ENCODE measurements at places on chromosomes 1 and 21. TPM values are rescaled to one million over a fixed set of nuclear protein-coding genes. Genes with fewer than 3 reads are reported as not detected.

The LCE2B gene
- not detected for total RNA-seq

The AMY1C gene
- total RNA-seq, result not detected

The MR1 gene
- 38.7 TPM for total RNA-seq

The NCF2 gene
- 15.3 TPM for total RNA-seq

The FOXD3 gene
- total RNA-seq, result not detected

The EFNA3 gene
- total RNA-seq, result 2.3 TPM

The RXFP4 gene
- not detected for total RNA-seq

The CD1B gene
- not detected for total RNA-seq

The ST6GALNAC3 gene
- 0.25 TPM for total RNA-seq

The KCNA3 gene
- total RNA-seq, result 67.0 TPM

The TFAP2E gene
- total RNA-seq, result 0.42 TPM

The TPR gene
- total RNA-seq, result 165 TPM

The GRIK1 gene
- total RNA-seq, result not detected

The MPZ gene
- 4.5 TPM for total RNA-seq

The FCRL2 gene
- not detected for total RNA-seq

The CFAP45 gene
- total RNA-seq, result 0.25 TPM

The ZBTB8B gene
- not detected for total RNA-seq

The OVAAL gene
- total RNA-seq, result not detected

The GSTM5 gene
- not detected for total RNA-seq

The CACNA1S gene
- not detected for total RNA-seq

The MKNK1 gene
- total RNA-seq, result 58.2 TPM

The GJA5 gene
- total RNA-seq, result not detected

The HSD3B2 gene
- total RNA-seq, result not detected

The WNT2B gene
- not detected for total RNA-seq

The KCNQ4 gene
- 0.23 TPM for total RNA-seq

The RPS8 gene
- total RNA-seq, result 1,879 TPM

The KIF14 gene
- 31.6 TPM for total RNA-seq

The GUCA2B gene
- total RNA-seq, result not detected

The C1QTNF12 gene
- total RNA-seq, result 1.2 TPM

The CNKSR1 gene
- total RNA-seq, result 7.5 TPM

The TMEM82 gene
- total RNA-seq, result not detected

The UTS2 gene
- not detected for total RNA-seq

The PDC gene
- total RNA-seq, result not detected

The MYCL gene
- total RNA-seq, result not detected
